ENCODE measurements at places on chromosomes 3 and 15.

GRCh38 chr3:45082142-45082538 is 56.0 kb downstream of the CLEC3B start:
- DNase-seq, result no peak

DNA sequence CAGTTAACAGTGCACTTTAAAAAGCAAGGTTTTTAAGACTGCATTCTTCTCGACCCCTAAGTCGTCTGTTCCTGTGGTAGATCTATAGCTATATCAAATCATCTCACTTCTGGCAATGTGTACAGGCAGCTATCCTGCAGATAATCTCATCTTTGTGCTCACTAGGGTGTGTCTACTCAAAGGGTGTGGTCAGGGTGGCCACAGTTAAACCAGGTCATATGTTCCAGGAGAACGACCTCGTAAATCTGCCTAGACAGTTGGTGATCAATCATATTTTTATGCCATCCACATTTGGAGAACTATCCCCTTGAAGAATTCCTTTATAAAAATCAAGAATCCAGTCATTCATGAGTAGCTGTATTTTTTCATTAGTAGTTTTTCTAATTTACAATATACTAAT is 3.0 kb downstream of the VEPH1 start:
- no peak for DNase-seq

GRCh38 chr15:62035256-62035924 is 24.9 kb downstream of the VPS13C start:
- no peak for DNase-seq

DNA sequence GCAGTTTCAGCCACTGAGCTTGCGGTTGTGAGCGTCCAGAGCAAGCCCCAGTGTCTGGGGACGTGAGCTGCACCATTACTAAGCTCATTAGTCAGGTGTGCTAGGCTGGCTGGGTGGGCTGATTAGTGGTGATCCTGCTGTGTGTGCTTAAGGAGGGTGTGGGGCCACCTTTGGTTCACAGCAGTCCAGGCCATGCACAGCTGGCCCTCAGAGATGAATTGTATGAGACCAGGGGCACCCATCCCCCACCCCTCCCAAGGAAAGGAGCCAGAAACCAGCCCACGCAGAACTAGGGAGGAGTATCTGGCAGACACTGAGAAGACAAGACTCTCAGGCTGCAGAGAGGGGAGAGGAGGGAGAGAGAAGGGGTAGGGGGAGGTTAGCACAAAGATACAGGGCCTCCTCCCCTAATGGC is 3.8 kb downstream of the TYRO3 start:
- no peak for DNase-seq

All from cerebellar cortex (tissue), 1 donor.